ENCODE measurements at places on chromosomes 12 and 14.
A peak's percentile ranks its signal among the peaks of the same experiment; 100 is the strongest.

- no peaks in the 10 kb centered on the region for H3K36me3 ChIP-seq
- no peak overlapping the region for H3K4me3 ChIP-seq
- H3K27me3 ChIP-seq: no peaks in the 10 kb centered on the region
- no peak overlapping the region for H3K27ac ChIP-seq
- DNase-seq: no peak
Observed at GRCh38 chr14:57464008-57464730, 29.5 kb downstream of the CCDC198 start.

- H3K4me1 ChIP-seq: peaks cover 16% of the 10 kb centered on the region
- no peak for DNase-seq
- H3K36me3 ChIP-seq: peaks cover 1% of the 10 kb centered on the region
- no peak overlapping the region for H3K27ac ChIP-seq
- H3K4me3 ChIP-seq: no peak overlapping the region
Observed at GRCh38 chr14:90669731-90670130, 146.5 kb downstream of the TTC7B start.

- peaks cover 20% of the 10 kb centered on the region for H3K4me1 ChIP-seq
- DNase-seq: no peak
- H3K27ac ChIP-seq: no peak overlapping the region
- H3K4me3 ChIP-seq: no peak overlapping the region
- no peaks in the 10 kb centered on the region for H3K36me3 ChIP-seq
- no peaks in the 10 kb centered on the region for H3K27me3 ChIP-seq
Observed at GRCh38 chr14:102826161-102826560, 48.9 kb downstream of the TRAF3 start.

GRCh38 chr14:70641548-70642302, at the start of gene TTC9:
TSS of gene TTC9 (plus strand) at chr14:70641916. CDS start at chr14:70642130, 214 bp downstream.
- peaks cover 15% of the 10 kb centered on the region for H3K4me1 ChIP-seq
- H3K4me3 ChIP-seq: peak within 1 kb of the TSS; percentile 55
- peak within 1 kb of the TSS; percentile 19 for H3K27ac ChIP-seq
- DNase-seq: no peak
- H3K36me3 ChIP-seq: no peaks in the 10 kb centered on the region

GRCh38 chr12:57166971-57167371, 19.6 kb upstream of the LRP1-AS start:
- no peaks in the 10 kb centered on the region for H3K36me3 ChIP-seq
- DNase-seq: no peak
- H3K27ac ChIP-seq: peak overlapping the region; percentile 18
- H3K4me3 ChIP-seq: no peak overlapping the region
- H3K27me3 ChIP-seq: no peaks in the 10 kb centered on the region

DNA sequence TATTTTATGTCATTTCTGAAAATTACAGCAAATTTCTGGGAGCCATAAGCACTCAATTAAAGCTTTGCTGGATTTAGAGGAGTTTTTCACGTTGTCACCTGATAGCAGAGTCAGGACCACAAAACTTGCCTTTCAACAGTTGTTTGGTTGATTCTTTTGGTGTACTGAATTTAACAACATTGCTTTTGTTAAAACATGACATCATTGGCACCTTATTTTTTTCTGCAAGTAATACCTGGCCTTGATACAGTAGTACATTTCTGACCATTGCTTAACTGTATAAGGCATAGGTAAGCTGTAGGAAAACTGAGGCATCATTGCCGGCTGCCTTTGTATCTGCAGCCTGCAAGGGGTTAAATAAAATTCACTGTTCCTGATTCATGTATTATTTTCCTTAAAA, 4.5 kb upstream of the BCL11B start:
- H3K4me1 ChIP-seq: peaks cover 28% of the 10 kb centered on the region
- H3K27ac ChIP-seq: no peak overlapping the region
- no peak for DNase-seq
- no peaks in the 10 kb centered on the region for H3K36me3 ChIP-seq

DNA sequence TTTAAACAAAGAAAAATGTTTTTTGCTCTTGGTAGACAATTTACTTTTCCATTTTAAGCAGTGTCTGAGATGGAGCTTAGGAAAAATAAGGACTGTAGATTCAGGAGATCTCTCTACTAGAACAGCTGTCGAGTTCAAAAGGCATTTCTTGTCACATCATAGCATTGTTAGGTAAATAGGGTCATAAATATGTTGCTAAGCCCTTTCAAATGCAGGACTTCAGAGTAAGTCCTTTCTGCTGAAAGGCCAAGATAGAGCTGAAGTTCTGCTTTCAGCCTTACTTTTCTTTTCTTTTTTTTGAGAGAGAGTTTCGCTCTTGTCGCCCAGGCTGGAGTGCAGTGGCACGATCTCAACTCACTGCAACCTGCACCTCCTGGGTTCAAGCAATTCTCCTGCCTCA, 98.2 kb downstream of the SYNE2 start:
- peaks cover 25% of the 10 kb centered on the region for H3K36me3 ChIP-seq
- no peak for DNase-seq
- H3K27me3 ChIP-seq: no peaks in the 10 kb centered on the region
- H3K4me3 ChIP-seq: no peak overlapping the region
